Ecto neural progenitor cell (in vitro differentiated cells): ENCODE measurements at places on chromosomes 7 and 10.

DNA sequence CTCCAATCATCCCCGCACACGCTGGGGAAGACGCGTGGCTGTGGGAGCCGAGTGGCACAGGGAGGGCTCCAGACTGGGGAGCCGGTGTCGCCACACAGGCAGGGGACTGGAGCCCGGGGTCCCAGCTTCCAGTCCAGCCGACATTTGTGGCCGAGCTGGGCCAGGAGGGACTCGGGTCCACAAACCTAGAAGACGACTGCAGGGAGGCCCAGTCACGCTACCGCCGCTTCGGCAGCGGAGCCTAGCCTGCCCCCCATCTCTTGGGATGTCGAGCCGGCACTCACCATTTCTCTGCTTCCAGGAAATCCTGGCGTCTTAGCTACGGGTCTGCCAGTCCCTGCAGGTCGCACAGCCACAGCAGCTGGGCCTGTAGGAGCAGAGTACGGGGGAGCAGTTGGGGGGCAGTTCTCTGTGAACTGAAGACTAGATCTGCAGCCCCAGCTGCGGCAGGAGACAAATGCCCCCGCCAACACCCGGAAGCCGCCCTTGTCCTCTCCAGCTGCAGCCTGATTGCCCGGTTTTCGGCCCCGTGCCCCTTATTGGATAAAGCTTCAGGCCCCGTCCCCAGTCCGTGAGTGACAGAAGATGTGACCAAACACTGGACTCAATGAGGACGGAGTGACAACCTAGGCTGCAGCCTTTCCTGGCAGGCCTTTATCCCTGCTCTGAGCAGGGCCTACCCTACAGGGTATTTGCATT, 270.7 kb downstream of the ZNF33B start:
- DNase-seq = no peak

- no peak for DNase-seq
Measured at GRCh38 chr7:78472519-78472918, 673.9 kb downstream of the PHTF2 start.

- peak; percentile 66 for DNase-seq
Measured at GRCh38 chr10:24952143-24952706, at the start of gene PRTFDC1. TSS of gene PRTFDC1 (minus strand) at chr10:24952606. CDS start at chr10:24952575, 31 bp downstream.

GRCh38 chr10:115801992-115802391, 471.0 kb downstream of the GFRA1 start:
- no peak for DNase-seq

- peak; percentile 38 for DNase-seq
Measured at GRCh38 chr10:86651021-86651471, 3.3 kb upstream of the OPN4 start.

- no peak for DNase-seq
Measured at GRCh38 chr10:650886-651615, 38.4 kb downstream of the DIP2C start.

- no peak for DNase-seq
Measured at GRCh38 chr7:25149836-25150235, 24.8 kb upstream of the CYCS start.

DNA sequence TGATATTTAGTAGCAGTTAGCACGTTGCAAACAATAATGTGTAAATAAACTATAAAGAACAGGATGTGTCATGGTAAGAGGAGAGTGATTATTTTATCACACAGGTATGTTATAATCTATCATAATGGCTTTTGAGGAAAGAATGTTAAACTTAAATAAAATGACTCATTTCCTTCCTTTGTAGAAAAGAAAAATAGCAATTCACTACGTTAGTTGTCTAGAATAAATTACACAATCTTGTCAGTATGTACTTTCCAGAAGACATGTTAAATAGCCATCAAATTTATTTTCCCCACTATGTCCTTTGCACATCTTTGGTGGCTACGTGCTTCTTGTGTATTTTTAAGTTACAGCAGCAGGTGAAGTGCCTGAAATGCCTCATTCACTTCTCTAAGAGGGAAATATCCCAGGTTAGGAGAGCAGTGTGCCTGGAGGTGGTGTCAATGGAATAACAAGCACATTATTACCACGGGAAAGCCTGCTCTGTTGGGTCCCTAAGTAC, 133.8 kb downstream of the SEMA3A start:
- no peak for DNase-seq

DNA sequence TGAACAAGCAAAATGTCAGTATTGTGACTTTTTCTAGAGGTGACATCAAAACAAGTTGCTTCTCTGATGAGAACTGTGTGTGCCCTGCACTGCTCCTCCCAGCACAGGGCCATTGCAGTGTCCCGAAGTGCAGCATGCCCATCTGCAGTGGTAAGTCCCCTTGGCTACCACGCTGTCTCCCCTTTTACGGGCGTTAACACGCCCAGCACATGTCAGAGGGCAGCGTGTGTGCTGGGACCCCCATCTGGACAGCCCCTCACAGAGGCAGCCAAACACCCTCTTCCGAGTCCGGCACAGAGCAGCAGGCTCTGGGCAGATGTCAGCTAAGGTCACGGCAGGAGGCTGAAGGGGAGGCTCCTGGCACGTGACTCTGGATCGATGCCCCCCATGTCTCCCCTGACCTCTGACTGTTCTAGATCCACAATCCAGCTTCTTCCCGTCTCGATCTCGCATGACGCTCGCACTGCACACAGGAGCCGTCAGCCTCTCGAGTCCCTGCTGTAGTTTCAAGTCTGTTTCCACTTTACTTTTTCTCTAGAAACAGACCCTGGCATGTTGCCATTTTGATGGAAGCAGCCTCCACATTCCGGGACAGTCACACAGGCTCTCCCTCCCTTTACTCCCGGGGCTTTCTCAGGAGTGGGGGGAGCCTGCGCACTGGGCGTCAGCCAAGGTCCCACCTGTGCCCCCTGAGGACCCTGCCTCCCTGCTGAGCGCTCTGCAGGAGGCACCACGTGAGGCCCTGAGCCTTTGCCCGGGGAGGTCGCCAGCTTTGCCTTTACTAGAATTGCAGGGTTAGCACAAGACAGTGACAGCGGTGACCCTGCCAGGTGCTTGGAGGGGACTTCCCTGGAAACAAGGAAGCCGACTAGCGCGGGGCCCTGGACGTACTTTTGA, 133.8 kb downstream of the TCERG1L start:
- peak; percentile 32 for DNase-seq

DNA sequence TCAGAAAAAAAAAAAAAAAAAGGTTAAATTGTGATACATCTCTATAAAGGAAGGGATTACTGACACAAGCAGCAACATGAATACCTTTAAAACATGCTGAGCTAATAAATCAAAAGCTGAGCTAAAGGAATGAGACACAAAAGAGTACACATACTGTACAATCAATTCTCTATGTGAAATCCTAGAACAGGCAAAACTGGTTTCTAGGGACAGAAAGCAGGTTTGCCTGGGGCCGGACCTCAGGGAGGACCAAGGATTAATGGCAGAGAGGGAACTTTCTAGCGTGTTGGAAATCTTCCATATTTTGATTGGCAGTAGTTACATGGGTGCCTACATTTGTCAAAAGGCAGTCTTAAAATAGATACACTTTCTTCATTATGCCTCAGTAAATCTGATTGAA, 52.5 kb downstream of the KLRG2 start:
- no peak for DNase-seq

- peak; percentile 23 for DNase-seq
Measured at GRCh38 chr10:118955951-118956801, 73.3 kb upstream of the NANOS1 start.

- no peak for DNase-seq
Measured at GRCh38 chr7:28347475-28348318, 64.6 kb upstream of the CREB5 start.

GRCh38 chr7:80236681-80237080, 102.0 kb downstream of the GNAI1 start:
- no peak for DNase-seq

DNA sequence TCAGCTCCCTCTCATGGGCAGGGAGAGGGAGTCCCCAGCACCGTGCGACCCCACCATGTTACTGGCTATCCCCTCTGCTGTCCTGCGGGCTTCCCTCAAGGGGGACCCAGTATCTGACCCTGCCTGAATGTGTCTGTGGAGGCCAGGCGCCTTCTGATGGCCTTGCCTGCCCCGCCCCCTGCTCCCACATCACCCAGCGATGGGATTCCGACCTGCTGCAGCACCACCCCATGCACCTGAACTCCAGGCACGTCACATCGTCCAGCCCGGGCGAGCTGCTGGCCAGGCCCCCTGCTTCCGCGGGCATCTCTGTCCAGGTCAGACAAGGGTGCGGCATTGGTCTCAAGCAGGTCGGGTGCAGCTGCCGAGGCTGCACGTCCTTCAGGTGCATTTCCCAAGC, 19.0 kb downstream of the LRRC27 start:
- no peak for DNase-seq

- no peak for DNase-seq
Measured at GRCh38 chr7:17671956-17672355, 268.3 kb downstream of the SNX13 start.

- no peak for DNase-seq
Measured at GRCh38 chr10:34626158-34626880, 188.8 kb downstream of the PARD3 start.

- no peak for DNase-seq
Measured at GRCh38 chr7:129872054-129872453, 80.7 kb downstream of the UBE2H start.

DNA sequence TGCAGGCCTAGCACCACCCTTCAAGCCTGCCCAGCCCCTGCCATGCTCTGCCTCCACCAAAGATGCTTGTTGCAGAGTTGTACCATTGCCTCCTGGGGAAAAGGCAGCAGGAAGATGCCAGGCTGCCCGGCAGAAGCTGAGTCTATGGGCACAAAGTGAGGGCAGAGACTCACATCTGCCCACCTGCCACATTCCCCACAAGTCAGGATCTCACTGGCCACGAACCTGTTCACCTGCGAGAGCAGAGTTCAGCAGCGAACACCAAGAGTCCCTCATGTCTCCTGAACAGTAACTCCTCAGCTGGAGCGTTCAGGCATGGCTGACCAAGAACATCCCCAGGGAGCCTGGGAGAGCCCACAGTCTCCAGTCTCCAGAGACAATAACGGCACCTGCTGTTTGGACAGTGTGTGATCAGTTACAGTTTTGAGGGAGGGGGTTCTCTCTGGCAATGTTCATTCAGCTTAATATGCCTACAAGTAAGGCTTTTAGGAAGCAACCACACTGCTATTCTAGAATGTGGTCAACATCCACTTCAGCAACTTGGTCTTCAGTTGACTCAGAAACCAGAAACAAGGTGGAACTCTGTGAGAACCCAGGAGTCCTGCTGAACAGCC, 78.5 kb downstream of the GRID1 start:
- DNase-seq = peak; percentile 20

DNA sequence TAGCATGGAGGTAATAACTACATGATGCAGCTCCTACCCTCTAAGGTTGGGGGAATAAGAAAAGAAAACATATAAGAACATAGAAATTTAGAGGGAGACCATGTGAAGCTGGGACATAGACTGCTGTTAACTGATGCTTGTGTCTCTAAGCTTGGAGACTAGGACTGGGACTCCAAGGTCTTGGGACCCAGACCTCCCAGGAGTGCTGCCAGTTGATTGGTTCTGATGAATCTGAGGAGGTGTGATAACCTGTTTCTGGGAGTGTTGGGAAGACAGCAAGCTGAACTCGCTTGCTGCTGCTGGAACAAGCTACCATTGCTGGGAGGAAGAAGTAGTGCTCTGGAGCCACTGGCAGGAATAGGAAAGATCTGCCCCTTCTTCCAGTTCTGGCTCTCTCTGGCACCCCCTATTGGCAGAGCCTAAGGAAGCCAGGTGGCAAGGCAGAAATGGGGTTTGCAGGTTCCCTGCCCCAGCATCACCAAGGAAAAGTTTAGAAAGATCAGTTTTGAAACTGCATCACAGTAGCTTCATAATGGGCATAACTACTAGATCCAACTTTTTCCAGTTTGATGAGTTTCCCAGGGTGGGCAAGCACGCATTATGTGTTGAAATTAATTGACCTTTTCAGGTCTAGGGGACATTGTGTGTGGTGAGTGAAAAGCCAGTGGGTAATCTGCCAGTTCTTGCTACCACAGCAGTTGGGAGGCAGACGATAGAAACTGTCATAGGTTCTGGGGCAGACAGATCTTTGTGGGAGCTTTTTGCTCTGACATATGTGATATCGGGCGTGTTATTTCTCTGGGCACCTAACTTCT, 140.7 kb downstream of the SND1 start:
- DNase-seq = peak; percentile 58

GRCh38 chr10:119777686-119778085, 51.8 kb downstream of the INPP5F start:
- DNase-seq = no peak

DNA sequence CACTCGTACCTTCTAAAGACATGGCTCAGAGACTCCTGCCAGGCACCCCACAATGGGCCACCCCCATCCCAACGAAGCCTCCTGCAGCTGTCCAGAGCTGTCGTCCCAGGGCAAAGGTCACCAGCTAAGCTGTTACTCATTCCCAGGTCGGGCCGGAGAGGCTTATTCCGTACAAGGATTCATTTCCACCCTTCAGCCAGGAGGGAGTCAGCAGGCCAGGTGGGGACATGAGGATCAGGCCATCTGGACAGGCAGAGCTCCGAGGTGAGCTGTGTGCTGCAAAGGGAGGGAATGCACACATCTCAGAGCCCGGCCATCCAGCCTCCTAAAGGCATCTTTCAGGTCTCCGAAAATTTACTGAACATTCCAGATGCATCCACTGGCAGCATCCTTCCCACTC, 63.9 kb upstream of the NANOS1 start:
- peak; percentile 62 for DNase-seq

DNA sequence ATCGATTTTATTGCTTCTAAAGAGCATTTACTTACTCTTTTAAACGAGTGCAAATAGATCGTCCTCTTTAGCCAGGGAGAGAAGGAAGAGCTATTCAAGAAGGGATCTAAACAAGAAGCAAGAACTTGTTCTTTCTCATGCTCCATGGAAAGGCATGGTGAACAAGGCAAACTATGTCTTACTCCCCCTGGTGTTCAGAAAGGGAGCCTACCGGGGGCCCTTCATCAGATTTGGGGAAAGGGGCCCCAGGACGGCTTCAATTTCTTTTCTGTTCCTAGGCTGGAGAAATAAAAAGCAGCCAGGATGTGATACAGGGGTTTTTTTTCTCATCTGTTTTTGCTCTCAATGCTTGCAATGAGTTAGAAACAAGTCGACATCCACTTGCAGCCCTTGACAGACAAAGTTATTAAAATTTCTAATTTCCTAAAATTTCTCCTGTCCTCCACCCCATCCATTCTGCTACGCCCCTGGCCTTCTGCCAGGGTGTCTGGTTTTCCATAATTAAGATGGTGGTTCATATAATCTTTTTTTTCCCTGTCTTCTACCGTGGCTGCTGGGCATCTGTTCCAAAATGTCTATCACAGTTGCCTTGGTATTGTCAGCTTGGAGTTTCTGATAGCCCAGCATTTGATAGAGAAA, 214.4 kb downstream of the CREB5 start:
- no peak for DNase-seq

- peak; percentile 84 for DNase-seq
Measured at GRCh38 chr10:90857635-90858460, at the start of gene HTR7. TSS of gene HTR7 (minus strand) at chr10:90858039. CDS start at chr10:90857671, 368 bp downstream.

GRCh38 chr10:35758076-35758475, 116.0 kb upstream of the FZD8 start:
- no peak for DNase-seq

DNA sequence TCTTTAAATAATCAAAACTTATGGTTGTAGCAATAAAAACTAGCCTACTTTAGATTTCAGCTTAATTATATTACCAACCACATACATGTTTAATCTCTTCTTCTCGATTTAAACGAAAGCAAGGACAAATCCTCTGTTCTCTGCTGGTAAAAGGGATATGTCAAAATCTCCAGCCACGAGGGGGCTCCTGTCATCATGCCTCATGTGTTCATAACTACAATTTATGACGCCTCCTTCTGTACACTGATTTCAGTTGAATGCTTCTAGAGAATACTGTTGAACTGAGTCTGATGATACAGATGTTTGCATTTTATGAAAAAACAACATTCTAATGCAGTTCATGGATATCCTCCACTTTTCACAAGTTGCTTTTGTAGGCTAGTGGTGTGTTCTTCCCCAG, 220.0 kb upstream of the DPP6 start:
- no peak for DNase-seq
